ENCODE measurements at places on chromosomes 12 and 14.

DNA sequence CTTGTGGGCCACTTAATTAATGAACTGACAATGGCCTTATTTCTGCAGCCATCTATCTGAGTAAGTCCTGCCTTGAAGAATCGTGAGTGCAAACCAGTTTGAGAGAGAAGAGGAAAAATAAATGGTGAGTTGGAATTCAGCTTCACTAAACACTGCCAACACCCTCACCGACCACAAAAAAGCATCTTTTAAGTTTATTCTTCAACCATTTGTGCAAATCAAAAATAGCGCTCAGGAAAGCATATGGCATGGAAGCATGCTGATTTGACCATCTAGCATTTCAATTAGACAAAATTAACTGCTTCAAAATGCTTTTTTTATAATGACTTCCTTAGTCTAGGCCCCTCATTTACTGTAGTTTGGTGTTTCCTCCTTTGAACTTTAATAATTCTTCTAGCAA is 294.0 kb downstream of the PPFIA2 start:
- no peak for DNase-seq

- no peak for DNase-seq
Measured at GRCh38 chr14:76376878-76377734, 1.2 kb downstream of the ESRRB start.

DNA sequence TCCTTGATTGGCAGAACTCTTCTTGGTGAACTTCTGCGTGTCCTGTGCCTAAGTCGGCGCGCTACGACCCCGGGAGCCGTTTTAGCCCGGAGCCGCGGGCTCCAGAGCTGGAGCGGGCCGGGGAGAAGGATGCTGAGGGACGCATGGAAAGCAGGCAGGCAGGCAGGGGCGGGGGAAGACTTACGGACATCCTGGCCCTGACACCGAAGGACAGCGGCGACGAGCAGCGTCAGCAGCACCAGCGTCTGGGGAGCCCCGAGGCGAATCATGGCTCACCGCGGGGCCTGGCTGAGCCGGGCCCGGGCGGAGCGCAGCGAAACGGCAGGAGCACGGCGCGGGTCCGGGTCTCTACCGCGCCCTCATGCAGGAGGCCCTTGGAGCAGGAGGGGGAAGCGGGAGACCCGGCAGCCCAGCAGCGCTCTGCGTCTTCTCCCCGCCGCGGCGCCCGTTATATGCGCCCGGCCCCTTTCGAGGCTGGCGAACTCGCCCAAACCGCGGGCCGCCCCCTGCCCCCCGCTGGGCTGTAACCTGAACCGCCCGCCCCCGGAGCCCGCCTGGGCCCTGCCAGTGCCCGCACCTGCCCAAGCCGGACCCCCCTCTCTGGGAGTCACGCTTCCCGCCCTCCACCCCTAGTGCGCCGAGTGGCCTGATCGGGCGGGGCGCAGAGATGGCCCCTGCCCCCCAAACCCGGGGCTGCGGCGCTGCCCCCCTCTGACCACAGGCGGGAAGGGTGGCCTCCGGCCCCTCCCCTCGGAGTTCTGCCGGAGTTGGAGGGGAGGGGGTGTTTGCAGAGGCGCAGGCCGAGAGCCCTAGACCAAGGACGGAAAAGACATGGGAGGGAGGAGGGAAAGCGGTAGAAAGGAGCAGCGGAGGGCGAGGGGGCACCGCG is at the start of gene COL2A1:
Gene COL2A1 (minus strand): TSS at position 424 of the 889 bp plus-strand sequence. CDS start 155 bp downstream, at position 269.
- peak; percentile 84 for DNase-seq

DNA sequence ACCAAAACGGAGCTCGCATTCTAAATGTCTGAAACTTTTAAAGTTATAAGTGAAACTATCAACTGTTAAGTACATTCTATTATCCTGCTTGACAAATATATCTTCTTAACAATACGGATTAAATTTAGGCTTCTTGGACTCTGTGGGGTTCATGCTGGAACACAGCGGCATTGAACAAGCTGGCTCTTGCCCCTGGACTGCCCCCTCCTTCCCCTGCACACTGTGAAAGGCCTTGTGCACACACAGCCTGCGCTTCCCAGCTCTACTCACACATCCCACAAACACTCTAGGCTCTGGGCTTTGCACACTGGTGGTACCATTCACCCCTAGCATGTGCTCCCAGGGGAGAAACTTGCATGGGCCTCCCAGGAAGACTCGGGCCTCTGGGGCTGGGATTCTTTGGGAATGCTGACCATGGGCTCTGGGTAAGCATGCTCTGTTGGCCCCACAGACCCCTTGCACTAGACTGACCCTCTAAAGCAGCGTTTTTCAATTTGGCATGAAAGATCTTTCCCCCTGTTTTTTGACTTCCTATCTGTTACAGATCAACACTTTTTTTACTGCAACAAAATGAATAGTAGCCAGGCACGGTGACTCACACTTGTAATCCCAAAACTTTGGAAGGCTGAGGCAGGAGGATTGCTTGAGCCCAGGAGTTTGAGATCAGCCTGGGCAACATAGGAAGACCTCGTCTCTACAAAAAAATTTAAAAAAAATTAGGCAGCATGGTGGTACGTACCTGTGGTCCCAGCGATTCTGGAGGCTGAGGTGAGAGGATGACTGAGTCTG is 96.2 kb upstream of the CPM start:
- no peak for DNase-seq

- peak; percentile 69 for DNase-seq
Measured at GRCh38 chr14:20624495-20625070, 16.9 kb downstream of the OR6S1 start.

GRCh38 chr14:69711477-69711876 is 55.5 kb upstream of the SRSF5 start:
- DNase-seq: no peak

DNA sequence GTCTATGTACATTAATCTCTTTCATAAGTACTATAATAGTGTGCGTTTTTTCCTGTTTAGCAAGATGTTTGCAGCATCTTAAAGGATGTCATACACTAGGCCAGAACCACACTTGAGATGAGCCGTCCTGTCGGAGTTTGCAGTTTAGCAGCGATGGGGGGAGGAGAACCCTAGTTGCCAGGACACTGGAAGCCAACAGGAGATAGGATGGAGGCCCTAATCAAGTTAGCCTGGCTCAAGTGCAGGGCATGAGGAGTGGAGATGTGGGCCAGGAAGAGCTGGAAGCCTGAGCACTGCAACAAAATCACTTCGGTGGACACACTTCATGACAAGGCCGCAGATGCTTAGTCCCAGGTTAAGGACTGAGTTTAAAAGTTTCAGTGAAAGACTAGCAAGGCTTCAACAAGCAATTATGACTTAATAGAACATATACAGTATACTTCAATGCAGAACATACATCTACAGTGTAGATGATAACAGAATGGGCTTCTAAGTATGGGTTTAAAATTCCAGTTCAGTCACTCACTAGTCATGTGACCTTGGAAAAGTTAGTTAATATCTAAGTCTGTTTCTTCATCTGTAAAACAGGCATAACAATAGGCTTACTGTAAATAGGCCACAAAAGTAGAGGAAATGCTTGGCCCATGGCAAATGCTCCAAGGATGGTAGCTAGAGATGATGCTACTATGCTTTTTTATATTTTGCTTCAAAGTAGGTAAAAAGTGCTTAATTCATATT is 77.1 kb downstream of the PTPN21 start:
- no peak for DNase-seq

GRCh38 chr12:24496755-24497154 is 452.1 kb downstream of the BCAT1 start:
- no peak for DNase-seq

DNA sequence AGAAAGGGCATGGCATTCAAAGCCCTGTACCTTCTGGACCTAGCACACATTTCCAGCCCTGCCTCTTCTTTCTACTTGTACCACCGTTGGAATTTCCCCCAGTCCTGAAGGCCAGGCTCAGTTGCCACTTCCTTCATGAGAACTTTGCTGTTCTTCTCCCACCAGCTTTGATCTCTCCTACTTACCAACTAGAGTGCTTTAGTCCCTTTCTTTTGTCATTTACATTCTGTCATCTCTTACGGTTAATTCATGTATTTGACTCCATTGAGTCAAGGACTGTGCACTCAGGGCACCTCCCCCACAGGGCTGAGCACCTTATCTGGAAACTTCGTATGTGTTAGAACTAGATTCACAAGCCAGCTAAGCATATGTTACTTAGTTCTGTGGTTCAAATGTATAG is 26.3 kb downstream of the BICDL1 start:
- DNase-seq: no peak
